Naive thymus-derived CD8-positive, alpha-beta T cell (primary cell): ENCODE measurements at places on chromosomes 11 and 22. TPM values are rescaled to one million over a fixed set of nuclear protein-coding genes. Genes with fewer than 3 reads are reported as not detected.
A peak's percentile ranks its signal among the peaks of the same experiment; 100 is the strongest.

The LYVE1 gene
- total RNA-seq = not detected

The ANO5 gene
- total RNA-seq = 0.05 TPM

GRCh38 chr11:84924154-84924692 is 702.9 kb downstream of the DLG2 start:
- no peak overlapping the region for H3K27ac ChIP-seq
- no peak overlapping the region for H3K4me3 ChIP-seq
- H3K36me3 ChIP-seq = peaks cover 2% of the 10 kb centered on the region
- no peaks in the 10 kb centered on the region for H3K27me3 ChIP-seq
- no peak for DNase-seq
- H3K4me1 ChIP-seq = no peaks in the 10 kb centered on the region

The CCDC87 gene
- 0.16 TPM for total RNA-seq

GRCh38 chr11:120467627-120468026 is 43.9 kb upstream of the GRIK4 start:
- H3K27me3 ChIP-seq = no peaks in the 10 kb centered on the region
- peaks cover 11% of the 10 kb centered on the region for H3K36me3 ChIP-seq
- no peak overlapping the region for H3K27ac ChIP-seq

- H3K4me1 ChIP-seq = peaks cover 29% of the 10 kb centered on the region
- peak overlapping the region; percentile 50 for H3K4me3 ChIP-seq
Measured at GRCh38 chr11:47509077-47509536, 43.8 kb downstream of the CELF1 start.

DNA sequence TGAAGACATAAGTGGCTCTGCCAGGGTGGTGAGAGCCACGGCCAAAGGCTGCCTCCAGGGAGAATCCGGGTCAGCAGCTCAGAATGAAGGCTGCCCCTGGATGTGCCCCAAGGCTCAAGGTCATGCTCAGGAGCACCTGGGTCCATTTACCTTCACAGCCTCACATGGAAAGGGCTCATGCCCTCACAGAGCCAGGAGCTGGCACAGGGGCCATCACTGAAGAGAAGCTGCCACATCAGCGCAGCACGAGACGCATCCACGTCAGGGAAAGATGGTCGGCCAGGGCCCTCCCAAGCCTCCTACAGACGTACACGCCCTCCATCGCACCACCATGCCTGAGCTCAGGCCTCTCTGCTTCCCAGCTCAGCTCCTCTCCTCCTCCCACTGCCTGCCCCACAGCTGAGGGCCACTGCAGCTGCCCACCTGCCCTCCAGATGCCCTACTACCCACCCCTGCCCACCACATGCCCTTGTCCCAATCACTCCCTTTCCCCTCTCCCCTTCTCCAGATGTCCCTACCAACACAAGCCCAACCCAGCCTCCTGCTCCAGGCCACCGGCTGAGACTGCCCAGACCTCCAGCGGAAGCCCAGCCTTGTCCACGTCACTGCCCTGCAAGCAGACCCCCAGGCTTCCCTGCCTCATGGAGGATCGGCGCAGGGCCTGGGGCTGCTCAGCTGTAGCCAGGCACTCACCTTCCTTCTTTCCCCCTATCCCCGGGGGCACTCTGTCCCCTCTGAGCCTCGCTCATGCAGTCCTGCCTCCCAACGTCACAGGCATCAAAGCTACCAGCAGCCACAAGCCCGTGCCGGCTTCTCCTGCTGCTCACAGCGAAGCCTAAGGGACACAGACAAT is 144.1 kb downstream of the SHANK2 start:
- no peaks in the 10 kb centered on the region for H3K4me1 ChIP-seq
- H3K36me3 ChIP-seq = no peaks in the 10 kb centered on the region
- peaks cover 4% of the 10 kb centered on the region for H3K27me3 ChIP-seq
- no peak overlapping the region for H3K27ac ChIP-seq
- H3K4me3 ChIP-seq = no peak overlapping the region

The VSIG10L2 gene
- total RNA-seq = not detected

The GRM5 gene
- total RNA-seq = not detected

DNA sequence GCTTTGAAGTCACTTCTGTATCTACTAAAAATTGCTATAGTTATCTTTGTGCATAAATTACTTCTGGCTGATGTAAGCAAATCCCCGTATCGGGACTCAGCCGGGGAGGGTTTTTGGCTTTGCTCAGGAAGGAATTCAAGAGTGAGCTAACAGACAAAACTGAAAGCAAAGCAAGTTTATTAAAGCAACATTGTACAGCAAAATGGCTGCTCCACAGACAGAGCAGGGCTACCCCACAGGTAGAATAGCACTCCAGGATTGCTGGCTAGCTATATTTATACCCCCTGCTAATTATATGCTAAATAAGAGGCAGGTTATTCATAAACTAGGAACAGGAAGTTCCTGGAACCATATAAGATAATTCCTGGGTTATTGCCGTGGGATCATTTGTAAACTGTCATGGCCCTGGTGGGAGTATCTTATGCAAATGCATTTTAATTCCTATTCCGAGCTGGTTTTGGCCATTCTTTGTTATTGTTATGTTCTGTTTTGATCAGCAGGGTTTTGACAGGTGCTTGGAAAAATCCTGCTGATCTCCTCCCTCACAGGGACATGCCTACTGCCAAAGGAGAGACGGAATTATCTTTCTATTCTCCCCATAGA is 15.2 kb downstream of the MIF start:
- H3K27ac ChIP-seq = no peak overlapping the region
- no peak for DNase-seq
- no peak overlapping the region for H3K4me3 ChIP-seq
- H3K4me1 ChIP-seq = peaks cover 10% of the 10 kb centered on the region

The FGF19 gene
- total RNA-seq = not detected

DNA sequence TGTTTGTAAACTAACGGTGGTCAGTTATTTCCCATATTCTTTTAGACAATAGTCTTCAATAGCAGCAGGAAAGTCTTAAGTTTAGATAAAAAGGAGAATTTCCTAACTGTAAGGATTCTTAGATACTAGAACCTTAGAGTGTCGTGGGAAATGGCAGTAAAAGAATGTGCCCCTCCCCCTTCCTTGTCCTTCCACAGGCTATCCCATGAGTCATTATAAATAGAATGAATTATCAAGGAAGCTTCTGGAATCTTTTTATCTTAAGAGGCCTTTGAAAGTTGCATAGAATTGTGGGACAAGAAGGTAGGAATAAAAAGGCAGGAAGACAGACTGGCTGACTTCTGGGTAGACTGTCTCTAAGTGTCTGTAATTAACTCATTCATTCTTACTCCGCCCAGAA is 165.2 kb upstream of the TBCEL start:
- H3K27me3 ChIP-seq = peaks cover 6% of the 10 kb centered on the region
- no peak for DNase-seq
- H3K27ac ChIP-seq = no peak overlapping the region
- H3K4me3 ChIP-seq = no peak overlapping the region
- no peaks in the 10 kb centered on the region for H3K36me3 ChIP-seq

- H3K27me3 ChIP-seq = peaks cover 8% of the 10 kb centered on the region
- H3K27ac ChIP-seq = no peak overlapping the region
- no peak for DNase-seq
- H3K36me3 ChIP-seq = no peaks in the 10 kb centered on the region
- no peak overlapping the region for H3K4me3 ChIP-seq
- H3K4me1 ChIP-seq = no peaks in the 10 kb centered on the region
Measured at GRCh38 chr11:7967097-7967496, 1.9 kb upstream of the NLRP10 start.

The CDCA5 gene
- 1.0 TPM for total RNA-seq
